ENCODE measurements at places on chromosomes 6 and 20.

GRCh38 chr6:84016029-84016428, 17.5 kb upstream of the MRAP2 start:
- DNase-seq = no peak

- DNase-seq = no peak
These were observed 44.7 kb downstream of the VAPB start for GRCh38 chr20:58433759-58434158.

- no peak for DNase-seq
These were observed 12.5 kb downstream of the ALDH8A1 start for GRCh38 chr6:134937426-134937825.

- DNase-seq = no peak
These were observed 294.9 kb downstream of the UTRN start for GRCh38 chr6:144580039-144580438.

DNA sequence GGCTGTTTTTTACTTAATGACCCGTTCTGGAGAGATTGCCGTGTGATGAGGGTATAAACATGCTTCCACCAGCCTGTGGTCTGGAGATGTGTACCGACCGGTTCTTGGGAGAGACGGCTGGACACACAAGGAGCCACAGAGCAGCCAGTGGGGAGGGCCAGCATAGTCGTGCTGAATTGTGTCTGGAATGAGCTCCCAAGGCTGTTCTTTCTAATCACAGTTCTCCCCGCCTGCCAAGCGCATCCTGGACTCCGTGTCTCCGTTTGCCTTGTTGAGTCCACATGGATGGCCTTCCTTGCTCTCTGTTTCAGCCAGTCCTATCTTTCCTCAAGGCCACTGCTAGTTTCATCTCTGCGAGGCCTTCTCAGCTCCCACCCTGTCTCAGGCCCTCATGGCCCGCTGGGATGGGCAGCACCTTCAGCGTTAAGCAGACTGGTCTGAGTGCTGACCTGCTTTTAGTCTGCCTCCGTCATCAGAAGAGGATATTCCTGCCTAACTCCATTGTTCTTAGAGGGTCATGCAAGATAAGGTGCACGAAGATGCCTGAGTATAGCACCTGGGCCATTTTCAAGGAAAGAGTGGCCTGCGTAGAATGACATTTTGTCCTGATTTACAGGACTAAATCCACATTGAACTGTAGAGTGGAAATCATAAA, 20.6 kb downstream of the MANBAL start:
- no peak for DNase-seq

GRCh38 chr20:1124421-1124820, 6.0 kb downstream of the PSMF1 start:
- no peak for DNase-seq

DNA sequence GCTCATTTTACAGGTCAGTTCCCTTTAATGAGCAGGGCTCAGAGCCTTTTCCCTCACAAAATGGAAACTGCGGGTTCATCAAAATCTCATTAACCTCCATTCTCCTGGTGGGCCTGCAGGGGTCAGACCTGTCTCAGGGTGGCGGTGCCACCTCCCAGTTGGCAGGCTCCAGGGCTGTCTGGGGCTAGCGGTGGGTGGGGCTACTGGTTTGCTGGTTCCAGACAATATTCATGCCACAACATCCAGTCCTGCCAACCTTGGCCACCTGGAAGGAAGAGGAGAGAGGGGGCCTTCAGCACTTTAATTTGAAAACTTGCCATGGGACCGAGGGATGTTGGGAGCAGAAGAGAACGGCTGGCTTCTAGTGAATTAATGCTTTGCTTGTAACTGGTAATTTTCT, 41.9 kb upstream of the CTNNBL1 start:
- DNase-seq = no peak

DNA sequence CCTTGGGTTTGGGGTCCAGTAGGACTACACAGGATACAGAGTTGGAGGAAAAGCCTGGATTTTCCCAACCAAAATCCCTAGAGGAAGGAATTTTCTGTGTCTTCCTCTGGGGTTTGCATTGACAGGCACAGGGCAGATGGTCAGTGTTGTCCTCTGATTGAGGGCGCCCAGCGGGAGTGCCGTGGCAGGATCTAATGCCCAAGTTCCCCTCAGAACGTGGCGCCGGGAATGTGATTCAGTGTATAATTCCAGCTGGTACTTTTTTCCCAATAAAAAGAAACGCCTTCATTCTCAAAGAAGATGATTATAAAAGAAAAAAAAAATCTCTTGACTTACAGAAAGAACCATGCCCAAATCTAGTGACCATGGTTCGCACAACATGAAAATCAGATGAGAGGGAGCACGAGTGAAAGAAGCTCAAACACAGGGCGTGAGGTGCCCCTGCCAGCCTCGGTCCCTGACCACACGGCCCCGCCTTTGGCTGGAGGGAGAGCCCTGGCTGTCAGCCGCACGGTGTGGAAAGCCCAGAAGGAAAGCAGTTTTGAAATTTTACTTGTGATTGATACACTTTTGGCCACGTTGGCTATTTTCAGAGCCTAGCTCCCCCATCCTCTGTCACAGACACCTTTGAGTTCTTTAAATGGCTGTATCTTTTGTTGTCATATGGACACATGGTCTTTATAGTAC, 31.6 kb downstream of the VEGFA start:
- DNase-seq = no peak

DNA sequence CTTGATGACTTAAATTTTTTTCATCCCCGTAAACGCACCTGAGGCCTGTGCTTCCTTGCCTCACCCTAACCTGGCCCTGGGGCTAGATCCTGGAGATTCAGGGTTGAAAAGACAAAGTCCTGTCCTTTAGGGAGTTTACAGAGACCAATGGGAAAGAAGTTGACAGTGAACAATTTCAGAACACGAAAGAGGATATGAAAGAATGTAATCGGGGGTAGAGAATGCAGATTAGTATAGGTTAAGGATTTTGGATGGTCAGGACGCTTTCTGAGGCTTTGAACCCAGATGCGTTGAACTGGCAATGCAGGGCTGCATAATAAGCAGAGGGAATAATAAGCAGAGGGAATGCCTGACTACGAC, 1.7 kb upstream of the FBXO5 start:
- DNase-seq = no peak

DNA sequence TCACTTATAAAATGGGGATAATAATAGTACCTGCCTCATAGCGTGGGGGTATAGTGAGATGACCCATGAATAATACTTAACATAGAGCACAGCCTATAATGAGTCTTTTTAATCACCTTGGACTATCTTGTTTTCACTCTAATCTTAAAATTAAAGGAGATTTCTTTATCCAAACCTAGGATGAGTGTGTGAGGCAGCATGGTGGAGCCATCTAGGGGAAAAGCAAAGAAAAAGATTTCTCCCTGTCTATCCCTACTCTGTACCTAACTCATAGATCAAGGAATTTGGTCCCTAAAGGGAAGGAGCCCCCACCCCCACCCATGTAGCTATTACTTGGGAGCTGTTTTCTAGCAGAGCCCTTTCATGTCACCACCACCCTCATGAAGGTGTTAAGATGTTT, 45.2 kb upstream of the PAK5 start:
- DNase-seq = no peak

DNA sequence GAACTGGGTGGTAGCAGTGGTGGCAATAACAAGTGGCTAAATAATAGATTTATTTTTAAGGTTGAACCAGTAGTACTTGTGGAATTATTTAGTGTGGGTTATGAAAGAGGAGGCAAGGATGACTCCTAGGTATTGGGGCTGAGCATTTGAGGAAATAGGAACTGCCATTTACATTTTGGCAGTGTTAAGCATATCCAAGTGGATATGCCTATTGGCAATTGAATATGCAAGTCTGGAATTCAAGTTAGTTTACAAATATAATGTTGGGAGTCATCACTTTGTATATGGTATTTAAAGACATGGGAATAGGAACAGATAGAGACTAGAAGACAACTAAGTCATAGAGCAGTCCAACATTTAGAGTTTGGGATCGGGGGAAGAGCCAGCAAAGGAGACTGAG, 25.9 kb downstream of the PEX3 start:
- no peak for DNase-seq

DNA sequence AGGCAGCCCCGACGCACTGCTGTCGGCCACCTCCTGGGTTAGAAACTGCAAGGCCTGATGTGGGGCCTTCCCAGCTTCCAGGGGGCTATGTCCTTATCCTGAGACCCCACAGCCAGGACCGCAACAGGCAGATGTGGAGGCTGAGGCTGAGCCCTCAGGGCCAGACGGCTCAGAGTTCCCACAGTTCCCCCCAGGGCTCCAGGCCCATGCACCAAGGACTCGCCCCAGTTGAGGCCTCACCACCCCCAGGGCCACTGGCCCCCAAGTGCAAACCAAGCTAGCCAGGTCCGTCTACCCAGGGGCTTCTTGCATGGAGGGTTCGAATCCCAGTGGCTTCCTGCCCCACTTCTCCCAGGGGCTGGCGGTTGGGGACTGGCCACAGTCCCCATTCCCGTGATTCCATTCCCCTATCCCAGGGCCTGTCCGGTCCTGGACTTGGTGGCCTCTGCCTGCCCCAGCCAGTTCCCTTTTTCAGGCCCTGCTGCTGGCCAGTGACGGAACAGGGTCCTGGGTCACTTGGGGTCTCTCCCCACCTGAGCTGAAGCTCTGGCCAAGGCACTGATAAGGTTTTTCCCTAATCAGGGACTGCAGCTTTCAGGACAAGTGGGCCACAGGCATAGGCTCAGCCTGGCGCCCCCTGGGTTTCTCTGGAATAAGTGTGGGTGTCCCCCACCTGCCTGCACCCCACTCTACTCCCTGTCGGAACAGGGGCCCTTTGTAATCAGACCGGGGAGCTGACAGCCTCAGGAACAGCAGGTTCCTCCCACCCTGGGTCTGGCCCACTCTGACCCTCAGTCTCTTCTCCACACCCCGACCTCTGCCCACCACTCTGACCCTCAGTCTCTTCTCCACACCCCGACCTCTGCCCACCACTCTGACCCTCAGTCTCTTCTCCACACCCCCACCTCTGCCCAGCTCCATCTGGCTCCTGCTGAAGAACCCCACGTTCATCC, 22.0 kb downstream of the SLCO4A1 start:
- DNase-seq = no peak

GRCh38 chr20:23013429-23013828, 21.7 kb upstream of the SSTR4 start:
- DNase-seq = no peak

DNA sequence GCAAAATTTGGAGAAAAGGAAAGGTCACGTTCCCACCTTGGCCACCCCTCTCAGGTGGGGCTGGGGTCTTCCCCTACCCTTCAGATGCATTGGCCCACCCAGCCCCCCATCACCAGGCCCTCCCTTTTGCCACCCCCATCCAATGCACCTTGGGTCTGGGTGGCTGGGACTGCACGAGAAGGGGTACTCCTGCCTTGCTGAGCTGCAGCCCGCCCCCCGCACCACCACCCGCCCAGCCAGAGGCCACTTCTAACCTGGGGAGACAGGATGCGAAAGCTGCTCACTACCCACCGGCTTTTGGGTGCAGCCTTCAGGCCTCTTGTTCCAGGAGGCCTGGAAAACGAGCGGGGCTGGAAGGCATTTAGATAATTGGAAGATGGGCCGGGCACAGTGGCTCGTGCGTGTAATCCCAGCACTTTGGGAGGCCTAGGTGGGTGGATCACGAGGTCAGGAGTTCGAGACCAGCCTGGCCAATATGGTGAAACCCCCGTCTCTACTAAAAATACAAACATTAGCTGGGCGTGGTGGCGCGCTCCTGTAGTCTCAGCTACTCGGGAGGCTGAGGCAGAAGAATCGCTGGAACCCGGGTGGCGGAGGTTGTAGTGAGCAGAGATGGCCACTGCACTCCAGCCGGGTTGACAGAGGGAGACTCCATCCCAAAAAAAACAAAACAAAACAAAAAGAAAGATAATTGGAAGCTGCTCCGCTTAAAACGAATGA, 1.2 kb upstream of the CDC25B start:
- no peak for DNase-seq

All from Ammon's horn (tissue), 1 donor.